Ureter (tissue), 1 donor: ENCODE measurements at places on chromosomes 1 and 21. TPM values are rescaled to one million over a fixed set of nuclear protein-coding genes. Genes with fewer than 3 reads are reported as not detected.

- DNase-seq, result no peak
These were observed 13.9 kb downstream of the DNAJC6 start for GRCh38 chr1:65323246-65323645.

Gene TEX38
- 0.39 TPM for total RNA-seq

- no peak for DNase-seq
These were observed 193.8 kb downstream of the ST6GALNAC3 start for GRCh38 chr1:76268341-76268740.

- DNase-seq, result no peak
These were observed 7.9 kb downstream of the S100A10 start for GRCh38 chr1:151985768-151986167.

DNA sequence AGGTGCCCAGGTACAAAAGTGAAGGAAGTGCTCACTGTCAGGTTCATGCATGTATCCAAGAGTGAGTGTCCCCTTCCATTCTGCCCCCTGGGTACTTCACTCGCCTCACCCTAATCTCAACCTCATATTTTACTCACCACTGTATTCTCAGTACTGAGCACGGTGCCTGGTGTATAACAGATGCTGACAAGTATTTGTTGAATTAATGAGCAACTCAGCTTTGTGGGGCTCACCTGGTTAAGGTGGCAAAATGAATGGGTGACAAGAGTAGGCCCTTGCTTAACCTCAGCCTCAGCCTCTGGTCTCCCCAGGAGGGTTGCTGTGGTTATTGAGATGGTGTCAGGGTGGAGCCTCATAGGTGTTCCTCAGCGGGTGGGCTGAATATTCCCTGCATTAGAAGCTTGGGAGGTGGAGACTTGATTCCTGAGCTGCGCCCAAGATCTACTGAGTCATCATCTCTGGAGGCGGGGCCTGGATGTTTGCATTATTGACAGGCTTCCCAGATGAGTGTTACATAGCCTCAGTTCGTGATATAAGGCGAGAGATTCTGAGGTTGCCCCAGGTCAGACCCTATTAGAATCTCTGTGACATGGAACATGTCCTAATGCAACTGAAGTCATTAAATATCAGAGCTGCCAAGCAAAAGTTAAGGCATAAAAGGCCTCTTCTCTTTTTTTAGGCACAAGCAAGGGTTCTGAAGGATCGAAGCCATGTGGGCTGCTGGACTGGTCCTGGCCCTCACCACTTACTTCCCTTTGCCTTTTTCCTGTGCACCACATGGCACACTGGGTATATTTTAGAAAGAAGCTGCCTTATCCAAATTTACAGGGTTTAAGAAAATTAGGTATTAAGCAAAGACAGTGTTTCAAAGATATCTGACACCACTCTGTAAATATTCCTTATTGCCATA lies 39.2 kb downstream of the SYT6 start:
- DNase-seq, result no peak

DNA sequence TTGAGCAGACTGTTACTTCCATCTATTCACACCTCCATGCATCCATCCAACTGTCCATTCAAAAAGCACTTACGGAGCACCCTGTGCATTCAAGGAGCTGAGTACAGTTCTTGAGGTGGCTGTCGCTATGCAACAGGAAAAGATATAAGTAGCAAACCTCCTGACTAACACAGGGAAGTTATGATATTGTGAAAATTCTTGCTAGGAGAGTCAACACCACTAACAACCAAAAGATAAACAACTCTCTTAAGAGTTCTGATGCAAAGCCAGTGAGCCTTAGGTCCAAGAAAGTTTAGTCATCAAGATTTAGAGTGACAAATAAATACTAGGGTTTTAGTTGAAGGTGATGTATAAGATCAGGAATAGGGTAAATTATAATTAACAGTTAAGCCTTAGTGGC lies 44.5 kb upstream of the TRIM45 start:
- DNase-seq, result no peak

- DNase-seq, result no peak
These were observed 934.2 kb downstream of the TTLL7 start for GRCh38 chr1:83064589-83065242.

Gene CYB561D1
- 10.5 TPM for total RNA-seq

- DNase-seq, result no peak
These were observed 38.9 kb downstream of the SPRTN start for GRCh38 chr1:231376875-231377549.

- DNase-seq, result no peak
These were observed 246.4 kb upstream of the HOOK1 start for GRCh38 chr1:59568158-59568935.
